ENCODE measurements at places on chromosomes 5 and 9.

DNA sequence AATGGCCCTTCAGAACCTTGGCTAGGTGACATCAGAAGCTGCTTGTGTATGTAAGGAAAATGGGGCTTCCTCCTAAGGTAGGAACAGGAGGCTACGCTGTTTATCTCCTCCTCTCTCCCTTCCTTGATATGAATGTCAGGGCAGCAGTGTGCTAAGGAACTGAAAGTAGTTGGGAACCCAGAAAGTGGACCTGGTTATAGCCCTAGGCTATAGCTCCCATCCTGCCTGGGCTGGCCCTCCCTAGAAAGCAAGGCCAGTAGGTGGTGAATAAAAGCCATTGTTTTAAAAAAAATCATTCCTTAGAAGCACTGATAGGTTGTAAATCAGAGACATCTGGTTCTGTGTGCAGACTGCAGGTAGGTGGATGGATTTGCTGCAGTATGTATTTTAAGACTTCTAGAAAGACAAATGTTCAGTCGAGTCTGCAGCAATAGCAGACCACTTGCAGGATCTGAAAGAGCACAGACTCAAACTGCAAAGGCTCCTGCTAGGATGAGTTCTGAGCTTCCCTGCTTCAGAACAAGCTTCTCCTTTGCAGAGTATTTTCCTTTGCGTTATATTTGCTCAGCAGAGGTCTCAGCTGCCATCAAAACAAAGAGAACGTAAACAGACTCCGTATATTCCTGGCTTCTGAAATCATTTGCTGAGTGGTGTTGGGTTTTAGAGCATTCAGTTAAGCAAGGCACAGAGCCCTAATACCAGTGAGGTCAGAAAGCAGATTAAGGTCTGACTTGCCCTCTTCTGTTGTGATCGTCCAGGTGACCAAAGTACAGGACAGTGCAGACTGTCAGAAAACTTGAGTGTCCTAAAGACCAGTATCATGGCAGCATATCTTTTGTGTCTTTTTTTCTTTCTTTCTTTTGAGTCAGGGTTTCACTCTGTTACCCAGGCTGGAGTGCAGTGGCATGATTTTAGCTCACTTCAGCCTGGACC lies 20.1 kb upstream of the CFAP157 start:
- no peak for DNase-seq

GRCh38 chr5:109250533-109251329 lies 159.0 kb downstream of the PJA2 start:
- no peak for DNase-seq

DNA sequence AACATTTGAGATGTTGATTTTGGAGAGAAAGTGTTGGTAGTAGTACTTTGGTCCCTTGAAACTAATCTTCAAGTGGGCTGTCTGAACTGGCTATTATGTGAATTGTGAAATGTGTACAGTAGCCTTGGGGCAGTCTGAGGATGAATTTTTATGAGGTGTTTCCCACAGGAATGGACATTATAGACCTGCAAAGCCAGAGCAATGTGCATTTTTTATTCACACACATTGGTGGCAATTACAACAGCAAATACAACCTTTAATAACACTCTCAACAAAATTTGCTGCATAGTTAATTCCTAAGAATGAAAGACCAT lies 147.0 kb downstream of the PAM start:
- no peak for DNase-seq

DNA sequence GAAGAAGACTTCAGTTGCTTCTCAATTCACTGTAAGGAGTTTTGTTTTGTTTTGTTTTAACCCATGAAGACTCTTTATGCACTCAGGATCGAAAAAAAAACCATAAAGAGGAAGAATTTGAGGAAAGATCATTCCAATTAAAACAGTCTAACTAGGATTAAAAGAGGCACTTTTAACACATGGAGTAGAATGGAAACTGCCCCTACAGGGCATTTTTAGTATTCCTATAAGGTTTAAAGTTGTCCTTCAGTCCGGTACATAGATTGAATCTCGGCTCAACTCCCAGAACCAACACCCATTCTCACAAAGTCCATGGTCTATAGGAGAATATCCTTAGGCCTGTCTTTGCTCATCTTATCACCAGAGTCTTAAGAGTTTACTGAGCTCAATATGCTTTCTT lies 469.6 kb downstream of the DTWD2 start:
- no peak for DNase-seq

- DNase-seq, result no peak
These were observed 17.0 kb downstream of the BTF3 start for GRCh38 chr5:73515232-73515631.

DNA sequence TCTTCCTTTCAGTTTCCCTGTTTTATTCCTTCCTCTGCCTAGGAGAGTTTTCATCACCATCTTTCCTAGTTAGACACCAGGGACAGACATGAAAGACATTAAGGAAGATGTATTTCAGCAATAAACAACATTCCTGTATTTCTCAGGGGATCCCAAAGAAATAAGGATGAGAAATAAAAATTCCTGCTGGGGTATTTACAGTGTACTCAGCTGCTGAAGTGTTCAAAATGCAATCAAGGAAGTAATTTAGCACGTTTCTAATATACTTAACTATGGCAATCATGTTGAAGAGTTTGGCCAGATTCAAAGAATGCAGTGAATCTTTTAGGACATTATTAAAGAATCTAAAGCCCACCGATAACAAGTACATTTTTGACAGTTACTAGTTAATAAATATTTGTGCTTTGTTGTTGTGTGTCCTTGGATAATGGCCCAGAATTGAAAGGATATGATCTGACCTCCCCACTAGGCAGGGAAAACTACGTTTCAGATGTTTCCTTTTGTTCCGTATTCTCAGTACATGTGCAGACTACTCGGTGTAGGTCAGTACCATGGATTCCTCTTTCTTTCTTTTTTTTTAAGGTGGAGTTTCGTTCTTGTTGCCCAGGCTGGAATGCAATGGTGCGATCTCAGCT lies 46.8 kb downstream of the INIP start:
- no peak for DNase-seq

GRCh38 chr5:53590759-53591158 lies 30.3 kb downstream of the NDUFS4 start:
- DNase-seq, result no peak

DNA sequence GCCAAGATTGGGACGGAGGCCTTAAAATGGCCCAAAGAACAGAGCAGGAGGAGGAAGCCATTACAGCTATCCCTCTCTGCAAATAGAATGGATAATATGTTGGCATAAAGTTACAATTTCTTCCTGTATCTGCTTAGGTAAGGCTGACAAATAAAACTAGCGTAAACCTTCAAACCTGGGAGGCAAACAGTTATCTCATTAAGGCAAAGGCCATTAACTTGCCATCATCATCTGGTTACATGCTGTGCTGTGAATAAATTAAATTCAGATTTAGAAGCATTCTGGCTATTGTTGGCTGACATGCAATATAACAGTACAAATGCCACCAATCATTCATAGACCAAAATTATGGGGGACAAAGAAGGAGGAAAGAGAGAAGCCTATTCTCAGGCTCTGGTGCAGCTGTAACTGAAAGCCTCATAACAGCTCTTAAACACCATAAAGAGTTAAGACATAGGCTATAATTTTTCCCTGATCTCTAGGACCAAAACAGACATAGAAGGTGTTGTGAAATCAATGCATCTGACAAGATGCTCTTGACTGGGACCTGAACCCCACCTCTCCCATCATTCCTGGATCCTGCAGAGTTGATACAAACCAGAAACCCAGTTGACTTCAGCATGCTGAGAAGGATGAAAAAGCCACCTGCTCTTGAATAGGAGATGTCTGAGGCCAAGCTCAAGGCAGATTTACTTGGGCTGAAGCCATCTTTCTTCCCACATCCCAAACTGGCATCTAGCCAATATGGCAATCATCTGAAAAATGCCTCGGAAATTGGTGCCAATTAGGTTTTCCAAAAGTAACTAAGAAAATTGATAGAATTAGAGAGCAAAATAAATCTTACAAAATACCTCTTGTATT lies 62.5 kb downstream of the PLCXD3 start:
- DNase-seq, result no peak

GRCh38 chr9:91948597-91949391 lies 1.2 kb downstream of the ROR2 start:
- DNase-seq, result peak; percentile 70

DNA sequence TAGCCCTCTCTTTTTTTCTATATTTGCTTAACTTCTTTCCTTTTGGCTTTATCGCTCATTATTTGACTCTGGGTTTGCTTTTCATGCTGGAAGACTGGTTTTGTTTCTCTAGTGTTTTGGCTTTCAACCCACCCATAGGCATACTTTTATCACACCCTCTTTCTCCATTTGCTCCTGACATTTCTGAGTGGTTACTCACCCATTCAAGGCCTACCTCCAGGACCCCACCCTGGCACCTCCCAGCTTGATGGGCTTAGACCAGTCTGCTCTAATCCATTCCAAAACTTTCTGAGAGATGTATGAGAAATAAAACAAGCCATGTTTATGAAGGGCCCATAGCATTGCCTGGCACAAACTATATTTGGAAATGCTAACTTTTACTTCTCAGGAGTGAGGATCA lies 18.1 kb downstream of the C6 start:
- no peak for DNase-seq

DNA sequence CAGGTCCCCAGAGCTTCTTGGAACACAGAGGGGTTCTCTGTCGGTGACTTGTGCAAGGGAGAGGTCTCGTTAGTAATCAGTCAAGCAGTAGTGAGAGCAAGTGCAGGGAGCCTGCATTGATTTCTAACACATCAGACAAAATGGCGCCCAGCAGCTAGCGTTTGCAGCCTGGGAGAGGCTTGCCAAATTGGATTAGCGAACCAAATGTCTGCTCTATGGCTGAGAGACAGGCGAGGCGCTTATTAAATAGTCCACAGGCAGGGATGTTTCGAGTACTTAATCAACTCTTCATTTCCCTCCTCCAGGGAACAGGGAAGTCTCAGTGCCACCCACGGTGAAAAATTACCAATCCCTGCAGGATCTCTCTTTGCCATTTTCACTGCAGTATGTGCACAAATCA lies 131.4 kb upstream of the SHB start:
- no peak for DNase-seq

DNA sequence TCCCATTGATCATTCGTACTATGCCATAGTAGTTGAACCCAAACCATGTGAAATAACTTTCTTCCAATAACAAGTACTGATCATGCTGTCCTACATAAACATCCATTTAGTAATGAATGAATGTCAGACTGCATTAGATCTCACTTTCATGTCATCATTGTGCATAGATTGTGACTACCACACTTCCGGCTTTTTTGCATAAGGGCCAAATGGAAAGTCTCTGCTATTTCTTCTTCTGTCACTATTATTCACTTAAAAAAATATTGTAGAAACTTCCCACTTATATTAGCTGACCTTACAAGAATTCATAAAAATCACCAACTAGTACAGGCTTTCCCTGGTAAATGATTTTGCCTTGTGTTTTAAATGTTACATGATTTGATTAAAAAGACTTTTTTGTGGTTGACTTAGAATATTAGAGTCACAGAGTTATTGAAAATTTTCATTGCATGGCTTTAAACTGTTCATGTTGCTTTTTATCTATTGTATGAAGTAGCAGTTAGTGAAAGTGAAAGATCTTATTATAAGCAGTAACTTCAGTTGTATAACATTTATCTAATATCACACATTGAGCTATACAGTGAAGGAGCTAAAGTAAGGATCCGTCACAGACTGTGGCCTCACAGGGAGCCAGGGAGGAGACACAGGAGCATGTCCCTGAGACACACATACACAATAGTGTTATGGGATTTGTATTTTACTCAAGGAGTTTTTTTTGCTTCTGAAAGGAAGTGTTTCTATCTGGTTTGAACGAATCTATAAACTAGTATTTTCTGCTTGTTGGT lies 33.9 kb downstream of the LMNB1 start:
- no peak for DNase-seq
